ENCODE measurements at places on chromosomes 2 and 18.

- peak; percentile 18 for DNase-seq
- H3K36me3 ChIP-seq: no peaks in the 10 kb centered on the region
- no peaks in the 10 kb centered on the region for H3K27me3 ChIP-seq
Measured at GRCh38 chr18:13611601-13612195, 114.7 kb downstream of the FAM210A start.

DNA sequence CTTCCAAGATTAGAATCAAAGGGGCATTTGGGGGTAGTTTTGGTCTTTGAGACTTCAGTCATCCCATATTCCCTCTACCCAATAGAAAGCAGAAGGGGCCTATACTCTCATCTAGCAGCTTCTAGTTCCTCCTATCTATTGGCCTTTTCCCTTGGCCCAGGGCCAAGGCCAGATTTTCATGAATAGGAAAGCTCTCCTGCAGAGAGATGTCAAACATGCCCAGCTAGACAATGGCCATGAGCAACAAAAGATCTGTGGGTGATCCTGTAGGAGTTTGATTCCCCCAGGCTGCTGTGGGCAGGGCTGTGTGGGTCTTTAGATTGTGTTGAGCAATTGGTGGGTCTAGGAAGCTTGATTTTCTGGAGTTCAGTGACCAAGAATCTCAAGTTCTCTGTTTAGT lies 2.9 kb upstream of the ADCYAP1 start:
- peaks cover 75% of the 10 kb centered on the region for H3K27me3 ChIP-seq
- H3K4me1 ChIP-seq: peaks cover 18% of the 10 kb centered on the region
- H3K27ac ChIP-seq: no peak overlapping the region

DNA sequence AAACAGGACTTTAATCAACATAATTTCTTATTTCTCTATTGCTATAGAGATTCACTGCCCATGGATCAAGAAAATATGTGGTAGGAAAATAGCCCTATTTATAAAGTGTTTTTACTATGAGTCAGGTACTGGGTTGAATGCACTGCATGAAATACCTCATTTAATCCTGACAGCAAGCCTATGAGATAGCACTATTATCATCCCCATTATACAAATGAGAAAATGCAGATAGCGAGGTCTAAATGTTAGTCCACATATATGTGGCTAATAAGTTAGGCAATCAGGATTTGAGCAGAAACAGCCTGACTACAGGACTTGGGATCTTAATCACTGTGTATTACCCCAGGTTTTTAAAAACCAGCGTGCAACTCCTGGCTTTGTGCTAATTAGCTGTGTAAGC lies 8.5 kb upstream of the LYPD1 start:
- H3K36me3 ChIP-seq: no peaks in the 10 kb centered on the region
- H3K4me1 ChIP-seq: no peaks in the 10 kb centered on the region
- no peak overlapping the region for H3K4me3 ChIP-seq
- H3K27ac ChIP-seq: no peak overlapping the region

DNA sequence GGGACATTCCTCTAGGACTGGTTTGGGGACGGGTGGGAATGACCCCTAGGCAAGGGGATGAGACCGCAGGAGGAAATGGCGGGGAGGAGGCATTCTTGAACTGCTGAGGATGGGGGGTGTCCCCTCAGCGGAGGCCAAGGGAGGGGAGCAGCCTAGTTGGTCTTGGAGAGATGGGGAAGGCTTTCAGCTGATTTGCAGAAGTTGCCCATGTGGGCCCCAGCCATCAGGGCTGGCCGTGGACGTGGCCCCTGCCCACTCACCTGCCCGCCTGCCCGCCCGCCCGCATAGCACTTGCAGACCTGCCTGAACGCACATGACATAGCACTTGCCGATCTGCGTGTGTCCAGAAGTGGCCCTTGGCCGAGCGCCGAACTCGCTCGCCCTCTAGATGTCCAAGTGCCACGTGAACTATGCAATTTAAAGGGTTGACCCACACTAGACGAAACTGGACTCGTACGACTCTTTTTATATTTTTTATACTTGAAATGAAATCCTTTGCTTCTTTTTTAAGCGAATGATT lies 4.9 kb downstream of the INHBB start:
- H3K27ac ChIP-seq: no peak overlapping the region
- H3K4me1 ChIP-seq: peaks cover 29% of the 10 kb centered on the region
- H3K36me3 ChIP-seq: no peaks in the 10 kb centered on the region
- DNase-seq: no peak
- no peak overlapping the region for H3K4me3 ChIP-seq

- no peaks in the 10 kb centered on the region for H3K36me3 ChIP-seq
- no peak overlapping the region for H3K4me3 ChIP-seq
- peak overlapping the region; percentile 43 for H3K27ac ChIP-seq
Measured at GRCh38 chr2:60602828-60603532, 49.5 kb upstream of the BCL11A start.

GRCh38 chr2:195342061-195342460 lies 315.0 kb upstream of the SLC39A10 start:
- no peak overlapping the region for H3K4me3 ChIP-seq
- no peaks in the 10 kb centered on the region for H3K27me3 ChIP-seq
- no peak overlapping the region for H3K27ac ChIP-seq
- no peaks in the 10 kb centered on the region for H3K4me1 ChIP-seq
- no peak for DNase-seq

GRCh38 chr2:191311-192190 lies 72.3 kb downstream of the SH3YL1 start:
- H3K36me3 ChIP-seq: 0 out of 2 replicates have a peak, but pooled peaks cover 15% of the 10 kb centered on the region
- H3K27me3 ChIP-seq: no peaks in the 10 kb centered on the region
- H3K27ac ChIP-seq: no peak overlapping the region
- no peak overlapping the region for H3K4me3 ChIP-seq
- no peaks in the 10 kb centered on the region for H3K4me1 ChIP-seq

- H3K27me3 ChIP-seq: no peaks in the 10 kb centered on the region
- peak within 1 kb of the TSS; percentile 45 for H3K4me3 ChIP-seq
- H3K36me3 ChIP-seq: 0 out of 2 replicates have a peak, but pooled peaks cover 9% of the 10 kb centered on the region
- peaks cover 50% of the 10 kb centered on the region for H3K4me1 ChIP-seq
Measured at GRCh38 chr2:179049546-179050311, at the start of gene CCDC141. Gene CCDC141, minus strand, starts transcription at chr2:179050137. Its CDS starts 196 bp downstream, at chr2:179049941.

DNA sequence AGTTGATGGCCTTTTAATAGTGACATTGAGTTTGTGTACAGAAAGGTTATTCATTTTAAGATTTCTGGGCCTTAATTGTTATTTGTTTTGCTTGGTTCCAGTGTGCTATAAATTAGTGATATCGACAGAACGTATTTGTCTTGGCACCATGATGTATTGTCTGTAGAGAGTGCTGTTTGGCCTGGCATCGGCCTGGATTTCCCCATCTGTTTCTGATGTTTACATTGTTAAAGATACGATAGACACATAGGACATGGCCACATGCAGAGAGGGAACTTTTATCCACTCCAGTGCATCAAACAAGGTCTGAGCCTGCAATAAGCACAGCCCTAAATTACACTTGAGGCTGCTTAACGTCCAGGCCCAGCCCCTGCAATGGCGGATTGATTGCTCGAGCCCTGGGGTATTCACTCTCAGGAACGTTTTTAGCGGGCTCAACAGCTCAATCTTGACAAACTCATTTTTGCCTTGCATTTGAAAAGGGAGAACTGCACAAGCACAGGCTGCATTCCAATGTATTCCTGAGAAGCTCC lies 144.7 kb downstream of the SLC4A3 start:
- no peaks in the 10 kb centered on the region for H3K4me1 ChIP-seq
- no peak overlapping the region for H3K27ac ChIP-seq
- no peak for DNase-seq
- no peaks in the 10 kb centered on the region for H3K36me3 ChIP-seq

DNA sequence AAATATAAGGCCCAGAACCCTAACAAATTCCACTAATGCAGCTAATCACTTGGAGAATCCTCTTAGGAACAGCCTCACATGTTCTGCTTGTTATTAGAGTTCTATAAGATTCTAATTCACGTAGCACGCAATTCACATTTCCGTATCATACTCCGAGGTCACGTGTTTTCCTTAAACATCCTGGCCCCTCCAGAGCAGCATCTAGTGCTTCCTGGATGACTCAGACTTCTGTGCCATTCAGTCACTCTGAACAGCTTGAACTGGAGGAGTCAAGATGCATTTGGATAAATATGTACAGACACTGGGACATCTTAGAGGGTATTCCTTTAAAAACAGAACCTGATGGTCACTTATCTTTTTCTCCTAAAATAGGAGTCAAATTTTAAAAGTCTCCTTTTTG lies 156.5 kb downstream of the MYO5B start:
- H3K36me3 ChIP-seq: no peaks in the 10 kb centered on the region
- H3K27ac ChIP-seq: no peak overlapping the region
- H3K4me3 ChIP-seq: no peak overlapping the region
- no peaks in the 10 kb centered on the region for H3K27me3 ChIP-seq

GRCh38 chr2:62604336-62604735 lies 98.3 kb upstream of the TMEM17 start:
- no peaks in the 10 kb centered on the region for H3K36me3 ChIP-seq
- H3K4me3 ChIP-seq: no peak overlapping the region
- no peak overlapping the region for H3K27ac ChIP-seq

DNA sequence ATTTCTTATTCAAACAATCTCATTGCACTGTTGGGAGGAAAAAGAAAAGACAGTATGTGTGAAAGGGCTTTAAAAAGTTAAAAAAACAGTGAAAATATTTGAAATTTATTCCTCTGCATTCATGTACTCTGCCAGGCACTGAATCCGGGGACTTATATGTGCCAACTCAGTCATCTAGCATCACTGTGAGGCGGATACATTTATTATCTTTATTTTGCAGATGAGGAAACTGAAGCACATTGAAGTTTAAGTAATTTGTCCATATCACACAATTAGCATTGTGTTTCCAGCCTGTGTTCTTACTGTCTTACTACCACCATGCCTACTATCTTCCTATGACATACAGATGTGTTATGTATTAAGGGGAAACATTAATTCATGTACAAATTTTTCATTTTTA lies 1.8 kb downstream of the LCLAT1 start:
- no peaks in the 10 kb centered on the region for H3K36me3 ChIP-seq
- DNase-seq: no peak
- no peak overlapping the region for H3K4me3 ChIP-seq
- peaks cover 8% of the 10 kb centered on the region for H3K4me1 ChIP-seq
- no peak overlapping the region for H3K27ac ChIP-seq

DNA sequence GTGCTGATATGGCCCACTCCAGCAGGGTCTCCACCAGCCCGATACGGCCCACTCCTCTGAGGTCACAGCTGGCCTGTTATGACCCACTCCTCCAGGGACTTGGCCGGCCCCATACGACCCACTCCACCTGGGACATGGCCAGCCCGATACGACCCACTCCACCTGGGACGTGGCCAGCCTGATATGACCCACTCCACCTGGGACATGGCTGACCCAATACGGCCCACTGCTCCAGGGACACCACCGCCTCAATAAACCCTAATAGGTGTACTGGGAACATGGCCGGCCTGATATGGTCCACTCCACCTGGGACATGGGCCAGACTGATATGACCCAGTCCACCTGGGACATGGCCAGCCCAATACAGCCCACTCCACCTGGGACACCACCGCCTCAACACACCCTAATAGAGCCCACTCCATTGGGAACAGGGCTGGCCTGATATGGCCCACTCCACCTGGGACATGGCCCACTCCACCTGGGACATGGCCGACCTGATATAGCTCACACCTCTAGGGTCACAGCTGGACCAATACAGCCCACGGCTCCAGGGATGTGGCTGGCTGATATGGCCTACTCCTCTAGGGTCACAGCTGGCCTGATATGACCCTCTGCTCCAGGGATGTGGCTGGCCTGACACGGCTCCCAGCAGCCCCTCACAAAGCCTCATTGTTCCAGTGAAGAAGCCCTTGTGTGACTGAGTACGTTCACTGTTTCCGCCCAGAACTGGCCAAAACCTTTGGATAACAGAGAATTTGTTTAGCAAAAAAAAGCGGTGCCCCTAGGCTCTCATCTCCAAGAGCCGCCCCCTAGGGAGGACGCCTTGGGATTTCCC lies 245.6 kb downstream of the HDAC4 start:
- H3K36me3 ChIP-seq: no peaks in the 10 kb centered on the region
- H3K27ac ChIP-seq: no peak overlapping the region
- no peaks in the 10 kb centered on the region for H3K27me3 ChIP-seq
- no peak for DNase-seq

- H3K27me3 ChIP-seq: no peaks in the 10 kb centered on the region
- H3K27ac ChIP-seq: no peak overlapping the region
- no peak for DNase-seq
- no peak overlapping the region for H3K4me3 ChIP-seq
- no peaks in the 10 kb centered on the region for H3K4me1 ChIP-seq
Measured at GRCh38 chr2:112622528-112622849, 23.2 kb upstream of the SLC20A1 start.

DNA sequence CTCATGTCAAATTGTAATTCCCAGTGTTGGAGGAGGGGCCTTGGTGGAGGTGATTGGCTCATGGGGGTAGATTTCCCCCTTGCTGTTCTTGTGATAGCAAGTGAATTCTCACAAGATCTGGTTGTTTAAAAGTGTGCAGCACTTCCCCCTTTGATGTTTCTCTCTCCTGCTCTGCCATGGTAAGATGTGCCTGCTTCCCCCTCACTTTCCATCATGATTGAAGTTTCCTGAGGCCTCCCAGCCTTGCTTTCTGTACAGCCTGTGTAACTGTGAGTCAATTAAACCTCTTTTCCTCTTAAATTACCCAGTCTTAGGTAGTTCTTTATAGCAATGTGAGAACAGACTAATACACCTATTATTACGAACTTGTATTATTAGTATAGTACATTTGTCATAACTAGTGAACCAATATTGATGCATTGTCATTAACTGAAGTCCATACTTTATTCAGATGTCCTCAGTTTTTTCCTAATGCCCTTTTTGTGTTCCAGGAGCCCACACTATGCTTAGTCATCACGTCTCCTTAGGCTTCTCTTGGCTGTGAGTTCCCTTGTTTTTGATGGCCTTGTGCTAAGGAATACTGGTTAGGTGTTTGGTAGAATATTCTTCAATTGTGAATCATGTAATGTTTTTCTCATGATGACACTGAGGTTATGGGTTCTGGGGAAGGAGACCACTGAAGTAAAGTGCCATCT lies 4.5 kb upstream of the MAP3K2 start:
- no peak for DNase-seq
- H3K4me1 ChIP-seq: peaks cover 10% of the 10 kb centered on the region
- H3K36me3 ChIP-seq: no peaks in the 10 kb centered on the region
- H3K27ac ChIP-seq: no peak overlapping the region
- no peaks in the 10 kb centered on the region for H3K27me3 ChIP-seq

GRCh38 chr2:14932285-14932684 lies 299.8 kb downstream of the LRATD1 start:
- H3K4me3 ChIP-seq: no peak overlapping the region
- no peaks in the 10 kb centered on the region for H3K36me3 ChIP-seq
- H3K27ac ChIP-seq: no peak overlapping the region
- H3K4me1 ChIP-seq: no peaks in the 10 kb centered on the region
- DNase-seq: no peak
- H3K27me3 ChIP-seq: no peaks in the 10 kb centered on the region

DNA sequence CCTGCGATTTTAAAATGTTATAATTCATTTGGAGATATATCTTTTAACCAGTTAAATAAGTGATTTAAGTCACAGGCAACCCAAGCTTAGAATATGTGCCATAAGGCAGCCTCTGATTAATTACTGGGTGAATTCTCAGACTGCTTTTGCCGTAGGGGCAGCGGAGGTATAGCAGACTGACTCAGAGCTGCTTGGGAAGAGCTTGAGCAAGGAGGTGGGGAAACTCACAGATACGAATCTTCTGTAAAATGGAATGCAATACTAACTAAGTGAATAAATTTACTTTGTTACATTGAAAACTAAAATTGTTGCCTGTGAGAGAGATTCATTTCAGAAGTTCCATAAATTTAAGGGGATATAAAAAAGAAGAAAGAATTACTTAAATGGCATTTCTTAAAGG lies 115.4 kb downstream of the KYNU start:
- no peak overlapping the region for H3K27ac ChIP-seq
- DNase-seq: no peak
- H3K4me3 ChIP-seq: no peak overlapping the region
- no peaks in the 10 kb centered on the region for H3K36me3 ChIP-seq
- no peaks in the 10 kb centered on the region for H3K4me1 ChIP-seq
- H3K27me3 ChIP-seq: no peaks in the 10 kb centered on the region
